CD14-positive monocyte (primary cell): ENCODE measurements at places on chromosomes 2 and 18. TPM values are rescaled to one million over a fixed set of nuclear protein-coding genes. Genes with fewer than 3 reads are reported as not detected.

DNA sequence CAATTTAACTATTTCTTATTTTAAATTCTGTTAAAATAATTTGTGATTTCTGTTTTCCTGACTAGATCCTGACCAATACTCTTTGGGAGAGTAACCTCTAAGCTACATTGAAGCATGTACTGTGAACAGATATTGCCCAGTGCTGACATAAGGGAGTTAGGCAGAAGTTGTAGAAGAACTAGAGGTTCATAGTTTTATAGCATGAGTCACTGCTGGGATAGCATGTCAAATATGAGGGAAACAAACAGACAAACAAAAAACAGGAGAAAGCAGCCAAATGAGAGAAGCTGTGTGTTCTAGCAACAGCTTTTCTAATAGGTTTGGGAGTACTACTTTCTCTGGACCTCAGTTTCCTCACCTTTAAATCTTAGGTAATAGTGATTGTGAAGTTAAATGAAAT lies 72.4 kb downstream of the CERS6 start:
- H3K4me3 ChIP-seq: no peak overlapping the region
- H3K27me3 ChIP-seq: no peaks in the 10 kb centered on the region
- DNase-seq: no peak
- peaks cover 58% of the 10 kb centered on the region for H3K4me1 ChIP-seq

GRCh38 chr2:173545364-173545763 lies 190.7 kb downstream of the CDCA7 start:
- H3K4me3 ChIP-seq: no peak overlapping the region
- no peaks in the 10 kb centered on the region for H3K27me3 ChIP-seq
- DNase-seq: no peak

- H3K27me3 ChIP-seq: no peaks in the 10 kb centered on the region
- H3K4me1 ChIP-seq: no peaks in the 10 kb centered on the region
- no peak overlapping the region for H3K4me3 ChIP-seq
- DNase-seq: no peak
- no peak overlapping the region for H3K27ac ChIP-seq
These were observed 24.1 kb downstream of the ADNP2 start for GRCh38 chr18:80133124-80133523.

GRCh38 chr18:13726972-13727331 lies 479 bp downstream of the RNMT start:
- H3K4me3 ChIP-seq: peak overlapping the region; percentile 76
- DNase-seq: no peak
- H3K27ac ChIP-seq: peak overlapping the region; percentile 90

DNA sequence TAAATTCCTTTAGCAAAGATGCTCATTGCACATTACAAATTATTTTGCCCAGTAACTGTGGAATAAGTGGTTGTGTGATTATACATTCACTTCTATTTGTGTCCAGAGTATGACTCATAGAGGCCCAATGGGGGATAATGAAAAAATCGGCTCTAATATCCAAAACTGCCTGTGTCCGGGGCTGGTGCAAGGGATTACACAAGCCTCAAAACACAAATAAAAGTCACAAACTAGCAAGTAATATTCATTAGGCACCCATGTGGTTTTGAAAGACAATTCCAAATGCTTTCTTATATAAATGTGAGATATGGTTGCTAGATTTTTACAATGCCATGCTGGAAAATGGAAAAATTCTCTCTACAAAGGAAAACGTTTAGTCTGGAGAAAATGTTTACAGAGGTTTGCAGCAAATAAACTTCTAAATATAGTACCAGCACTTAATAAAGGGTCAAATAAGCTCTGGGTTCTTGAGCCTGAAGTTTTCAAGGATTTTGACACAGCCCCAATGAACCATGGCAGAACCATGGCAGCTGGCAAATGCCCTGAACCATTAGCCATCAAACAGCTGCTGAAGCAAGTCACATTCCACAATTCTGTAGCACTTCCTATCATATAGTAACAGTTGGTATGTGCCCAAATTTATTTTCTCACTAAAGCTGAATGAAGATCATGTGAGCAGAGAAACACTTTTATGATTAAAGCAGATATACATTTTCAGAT lies 40.5 kb downstream of the IRS1 start:
- no peak overlapping the region for H3K4me3 ChIP-seq
- no peaks in the 10 kb centered on the region for H3K4me1 ChIP-seq
- DNase-seq: no peak
- H3K36me3 ChIP-seq: no peaks in the 10 kb centered on the region

DNA sequence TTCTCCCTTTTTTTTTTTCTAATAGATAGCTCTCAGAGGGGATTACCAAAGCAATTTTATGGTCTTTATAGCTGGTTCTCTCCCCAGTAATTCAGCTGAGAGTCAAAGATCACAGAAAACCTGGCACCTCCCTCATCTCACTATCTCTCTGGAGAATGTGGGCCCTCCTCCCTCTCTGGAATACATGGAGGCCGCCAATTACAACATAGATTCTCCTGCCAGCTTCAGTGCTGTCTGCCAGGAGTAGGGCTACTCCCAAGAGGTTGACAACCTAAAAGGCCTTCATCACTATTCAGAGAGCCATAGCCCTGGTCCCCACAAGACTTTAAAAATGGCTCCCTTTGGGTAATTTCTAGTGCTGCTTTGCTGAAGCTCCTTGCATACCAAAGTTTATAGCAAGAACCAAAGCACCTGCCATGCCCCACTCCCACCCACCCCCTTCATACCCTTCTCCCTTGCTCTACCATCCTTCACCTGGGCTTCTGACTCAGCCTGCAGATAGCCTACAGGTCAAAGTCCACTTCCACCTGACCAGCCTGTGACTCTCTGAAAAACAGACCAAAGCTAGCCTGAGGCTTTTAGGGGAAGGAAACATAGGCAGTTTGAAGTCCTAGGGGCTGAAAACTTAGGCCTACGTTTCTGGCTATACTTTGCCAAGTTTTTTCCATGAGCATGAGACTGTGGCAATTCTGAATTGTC lies 472.3 kb downstream of the TNS1 start:
- no peaks in the 10 kb centered on the region for H3K27me3 ChIP-seq
- no peak overlapping the region for H3K4me3 ChIP-seq
- H3K4me1 ChIP-seq: no peaks in the 10 kb centered on the region
- H3K27ac ChIP-seq: no peak overlapping the region
- DNase-seq: no peak

- no peaks in the 10 kb centered on the region for H3K36me3 ChIP-seq
- no peak overlapping the region for H3K4me3 ChIP-seq
- H3K27ac ChIP-seq: no peak overlapping the region
- no peaks in the 10 kb centered on the region for H3K27me3 ChIP-seq
- no peak for DNase-seq
These were observed 149.9 kb upstream of the TCF4 start for GRCh38 chr18:55737781-55738468.

DNA sequence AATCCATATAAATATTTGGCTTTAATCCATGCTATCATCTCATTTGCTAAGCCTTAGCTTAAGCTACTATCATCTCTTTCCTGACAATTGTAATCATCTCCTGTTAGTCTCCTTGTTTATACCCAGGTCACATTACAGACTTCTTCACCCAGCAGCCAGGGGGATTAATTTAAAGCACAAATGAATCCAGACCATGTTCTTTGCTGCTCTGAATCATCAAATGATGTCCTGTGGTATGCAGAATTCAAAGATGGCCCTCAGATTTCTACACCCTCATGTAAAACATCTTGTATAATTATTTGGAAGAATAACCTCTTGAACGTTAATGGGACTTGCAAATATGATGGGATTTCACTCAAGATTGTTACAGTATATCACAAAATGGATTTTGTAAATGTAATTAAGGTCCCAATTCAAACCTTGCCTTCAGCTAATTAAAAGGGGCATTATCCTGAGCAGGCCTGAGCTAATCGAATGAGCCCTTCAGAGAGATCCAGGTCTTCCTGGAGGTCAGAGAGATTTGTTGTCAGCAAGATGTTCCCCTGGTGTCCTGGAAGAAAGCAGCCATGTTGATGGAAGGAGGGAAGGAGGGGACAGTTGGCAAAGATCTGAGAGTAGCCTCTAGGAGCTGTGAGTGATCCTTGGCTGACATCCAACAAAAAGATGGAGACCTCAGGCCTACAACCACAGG lies 241.1 kb upstream of the MMADHC start:
- no peak for DNase-seq
- H3K36me3 ChIP-seq: no peaks in the 10 kb centered on the region
- no peak overlapping the region for H3K4me3 ChIP-seq
- H3K27me3 ChIP-seq: no peaks in the 10 kb centered on the region

DNA sequence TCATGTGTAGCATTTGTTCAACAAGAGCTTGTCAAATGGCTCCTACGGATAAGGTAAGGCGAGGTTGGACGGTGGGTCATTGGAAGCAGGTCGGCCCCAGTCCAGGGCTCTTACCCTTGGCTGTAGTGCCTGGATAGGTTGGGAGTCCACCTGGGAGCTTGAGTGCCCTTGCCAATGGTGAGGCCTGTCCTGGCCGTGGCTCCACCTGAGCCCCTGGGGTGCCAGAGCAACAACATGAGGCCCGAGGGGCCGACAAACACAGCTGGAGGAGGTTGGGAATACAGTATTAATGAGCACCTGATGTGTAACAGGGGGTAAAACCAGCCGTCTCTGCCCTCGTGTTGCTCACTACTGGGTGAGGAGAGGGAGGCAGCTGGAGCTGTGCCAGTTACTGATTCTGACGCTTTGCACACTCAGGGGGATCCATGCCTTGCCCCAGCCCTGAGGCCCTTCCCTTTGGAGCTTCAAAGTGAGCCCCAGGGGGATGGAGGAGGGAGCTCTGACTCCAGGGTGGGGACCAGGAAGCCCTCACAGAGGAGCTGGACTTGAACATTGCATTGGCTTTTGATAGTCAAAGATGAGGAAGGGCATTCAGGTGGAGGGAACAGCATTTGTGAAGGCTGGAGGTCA lies 87.2 kb downstream of the RHOB start:
- H3K4me3 ChIP-seq: no peak overlapping the region
- H3K36me3 ChIP-seq: no peaks in the 10 kb centered on the region
- H3K27me3 ChIP-seq: no peaks in the 10 kb centered on the region
- no peak overlapping the region for H3K27ac ChIP-seq

DNA sequence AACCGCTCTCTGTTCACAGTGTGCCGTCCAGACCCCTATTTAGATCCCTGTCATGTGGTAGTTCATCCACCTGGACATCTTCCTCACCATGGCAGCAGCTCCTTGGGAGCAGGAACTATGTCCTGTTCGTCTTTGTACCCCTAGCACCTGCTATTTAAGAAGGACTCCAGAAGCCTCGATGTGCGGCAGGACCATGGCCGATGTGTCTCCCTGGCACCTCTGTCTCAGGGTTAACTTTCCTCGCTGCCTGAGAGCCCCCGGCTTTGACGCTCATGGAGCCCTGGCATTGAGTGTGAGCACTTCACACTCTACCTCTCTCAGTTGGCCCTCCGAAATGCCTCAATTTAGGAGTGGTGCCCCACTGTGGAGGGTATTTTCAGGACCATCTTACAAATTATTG lies 152.0 kb downstream of the FAM210A start:
- H3K4me3 ChIP-seq: no peak overlapping the region
- H3K27ac ChIP-seq: no peak overlapping the region
- DNase-seq: no peak
- no peaks in the 10 kb centered on the region for H3K36me3 ChIP-seq
- H3K4me1 ChIP-seq: peaks cover 35% of the 10 kb centered on the region

- no peak for DNase-seq
- no peak overlapping the region for H3K4me3 ChIP-seq
- no peaks in the 10 kb centered on the region for H3K36me3 ChIP-seq
- no peaks in the 10 kb centered on the region for H3K27me3 ChIP-seq
- no peak overlapping the region for H3K27ac ChIP-seq
These were observed 56.7 kb upstream of the ARHGAP28 start for GRCh38 chr18:6672821-6673308.

DNA sequence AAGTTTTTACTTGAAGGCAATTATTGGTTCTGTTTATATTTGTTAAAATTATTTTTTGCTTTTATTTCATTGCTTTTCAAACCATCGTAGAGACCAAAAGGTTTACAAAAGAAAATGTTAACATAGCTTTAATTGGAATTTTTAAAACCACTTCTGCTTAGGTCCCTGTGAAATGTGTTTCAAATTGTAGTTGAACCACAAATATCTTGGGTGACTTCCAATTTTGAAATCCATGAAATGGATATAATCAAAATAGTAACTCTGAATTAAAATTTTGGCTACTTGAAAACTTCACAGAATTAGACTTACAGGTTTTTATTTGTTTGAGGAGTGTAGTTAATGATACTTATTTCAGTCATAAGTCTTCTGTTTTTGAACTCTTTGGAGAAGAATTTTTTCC lies 3.1 kb upstream of the SPAG16 start:
- DNase-seq: no peak
- H3K27ac ChIP-seq: no peak overlapping the region
- H3K4me1 ChIP-seq: peaks cover 13% of the 10 kb centered on the region
- H3K27me3 ChIP-seq: no peaks in the 10 kb centered on the region
- H3K4me3 ChIP-seq: no peak overlapping the region
- H3K36me3 ChIP-seq: no peaks in the 10 kb centered on the region

GRCh38 chr2:70043252-70043875 lies 43.9 kb upstream of the PCBP1 start:
- peak overlapping the region; percentile 98 for H3K27ac ChIP-seq
- H3K4me1 ChIP-seq: peaks cover 100% of the 10 kb centered on the region
- no peak overlapping the region for H3K4me3 ChIP-seq

GRCh38 chr2:235693279-235693678 lies 199.4 kb downstream of the AGAP1 start:
- no peaks in the 10 kb centered on the region for H3K27me3 ChIP-seq
- H3K4me1 ChIP-seq: no peaks in the 10 kb centered on the region
- H3K4me3 ChIP-seq: no peak overlapping the region
- H3K36me3 ChIP-seq: no peaks in the 10 kb centered on the region

GRCh38 chr18:47953471-47953931 lies 23.0 kb upstream of the SMAD2 start:
- H3K36me3 ChIP-seq: no peaks in the 10 kb centered on the region
- no peak overlapping the region for H3K4me3 ChIP-seq
- H3K4me1 ChIP-seq: peaks cover 22% of the 10 kb centered on the region
- peak; percentile 86 for DNase-seq

DNA sequence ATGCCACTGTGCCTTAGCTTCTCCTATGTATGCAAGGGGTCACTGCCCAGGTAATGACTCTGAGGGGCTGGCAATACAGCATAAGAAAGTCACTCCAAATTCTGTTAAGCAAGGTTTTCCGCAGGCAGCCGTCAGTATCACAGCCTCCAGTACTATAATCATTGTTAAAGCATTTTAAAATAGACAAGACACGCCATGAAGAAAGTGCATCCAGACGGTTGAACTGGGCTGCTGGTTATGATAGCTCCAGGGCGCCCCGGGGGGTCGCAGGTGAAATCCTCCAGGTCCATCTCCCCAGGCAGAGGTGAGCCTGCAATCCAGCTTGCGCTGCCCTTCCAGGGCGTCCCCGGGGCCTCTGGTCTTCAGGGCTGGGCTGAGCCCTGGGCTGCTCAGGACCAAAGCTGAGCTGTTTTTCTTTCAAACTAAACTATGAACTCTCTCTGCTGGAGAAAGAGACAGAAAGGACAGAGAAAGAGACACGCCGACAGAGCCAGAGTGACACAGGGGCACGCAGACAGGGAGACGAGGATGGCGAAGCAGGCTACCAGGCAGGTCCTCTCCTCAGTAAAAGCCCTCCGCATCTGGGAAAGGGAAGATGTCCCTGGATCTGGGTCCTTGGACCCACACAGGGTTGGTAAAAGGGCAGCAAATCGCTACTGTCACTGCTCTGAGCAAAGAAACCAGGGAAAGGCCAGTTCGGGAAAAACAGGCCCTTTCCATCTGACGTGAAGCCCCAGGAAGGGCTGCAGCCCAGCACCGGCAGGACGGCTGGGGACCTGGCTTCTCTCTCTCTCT lies 2.1 kb upstream of the TWIST2 start:
- H3K27ac ChIP-seq: no peak overlapping the region
- no peak overlapping the region for H3K4me3 ChIP-seq
- DNase-seq: no peak
- no peaks in the 10 kb centered on the region for H3K36me3 ChIP-seq

Gene CACNB4
- 1.9 TPM for polyA plus RNA-seq

Gene ANKRD23
- 1.4 and 1.9 TPM in 2 replicates for polyA plus RNA-seq

Gene SH2D6
- polyA plus RNA-seq: not detected

Gene CRYGD
- polyA plus RNA-seq: not detected

Gene SCN7A
- polyA plus RNA-seq: not detected

Gene C2orf72
- polyA plus RNA-seq: not detected

Gene AQP4
- polyA plus RNA-seq: not detected

Gene STEAP3
- polyA plus RNA-seq: 3.3 TPM

Gene DNAJC5G
- polyA plus RNA-seq: not detected
